NCI-H187 (cell line): ENCODE measurements at places on chromosomes 1 and 21.
A peak's percentile ranks its signal among the peaks of the same experiment; 100 is the strongest.

DNA sequence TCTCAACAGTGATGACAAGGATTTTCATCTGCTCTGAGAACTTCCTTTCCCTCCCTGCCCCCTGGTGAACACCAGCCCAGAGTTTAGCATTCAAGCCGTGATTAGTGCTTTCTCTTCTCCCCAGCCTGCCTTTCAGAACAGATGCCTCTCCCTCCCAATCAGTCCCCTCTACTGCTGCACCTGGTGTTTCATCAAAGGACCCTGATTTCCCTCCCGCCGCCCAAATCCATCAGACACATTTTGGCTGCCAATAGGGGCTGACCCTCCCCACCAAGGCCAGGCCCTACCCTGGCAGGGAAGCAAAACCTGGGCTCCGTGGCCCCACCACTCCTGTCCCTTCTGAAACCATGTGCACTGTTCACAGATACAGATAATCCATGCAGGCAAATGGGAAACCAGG lies 34.0 kb upstream of the KLHDC7A start:
- no peak for DNase-seq

DNA sequence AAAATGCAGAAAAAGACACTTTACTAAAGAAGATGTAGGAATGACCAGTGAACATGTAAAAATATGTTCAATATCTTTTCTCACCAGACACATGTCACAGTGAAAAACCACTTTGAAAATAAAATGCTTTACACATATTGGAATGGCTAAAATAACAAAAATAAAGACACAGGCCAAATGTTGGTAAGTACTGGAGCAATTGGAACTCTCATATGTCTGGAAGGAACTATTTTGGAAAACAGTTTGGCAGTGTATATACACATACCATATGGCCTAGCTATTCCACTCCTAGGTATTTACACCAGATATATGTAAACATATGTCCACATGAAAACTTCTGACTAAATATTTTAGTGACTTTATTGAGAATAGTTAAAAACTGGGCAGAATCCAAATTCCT lies 927.2 kb downstream of the BRINP3 start:
- no peak for DNase-seq

DNA sequence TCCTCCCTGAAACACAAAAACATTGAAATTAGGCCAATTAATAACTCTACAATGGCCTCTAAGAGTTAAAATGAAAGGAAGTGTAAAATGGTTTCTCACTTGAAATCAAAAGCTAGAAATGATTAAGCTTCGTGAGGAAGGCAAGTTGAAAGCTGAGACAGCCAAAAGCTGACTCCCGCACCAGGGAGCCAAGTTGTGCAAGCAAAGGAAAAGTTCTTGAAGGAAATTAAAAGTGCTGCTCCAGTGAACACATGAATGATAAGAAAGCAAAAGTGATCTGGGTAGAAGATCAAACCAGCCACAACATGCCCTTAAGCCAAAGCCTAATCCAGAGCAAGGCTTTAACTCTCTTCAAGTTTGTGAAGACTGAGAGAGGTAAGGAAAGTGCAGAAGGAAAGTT lies 22.8 kb downstream of the CYYR1 start:
- DNase-seq, result no peak

GRCh38 chr1:115052454-115053083 lies 22.9 kb downstream of the TSHB start:
- DNase-seq, result peak; percentile 22

- DNase-seq, result no peak
These were observed 7.4 kb downstream of the GPR137B start for GRCh38 chr1:236149696-236150228.
